ENCODE measurements at places on chromosomes 13 and 19.
A peak's percentile ranks its signal among the peaks of the same experiment; 100 is the strongest.

GRCh38 chr13:93925990-93926389 is 553.5 kb downstream of the DCT start:
- peak; percentile 12 for DNase-seq

GRCh38 chr13:21696865-21697448 is 26.1 kb downstream of the FGF9 start:
- DNase-seq, result no peak

GRCh38 chr13:44853641-44854040 is 135.6 kb downstream of the NUFIP1 start:
- DNase-seq, result no peak

DNA sequence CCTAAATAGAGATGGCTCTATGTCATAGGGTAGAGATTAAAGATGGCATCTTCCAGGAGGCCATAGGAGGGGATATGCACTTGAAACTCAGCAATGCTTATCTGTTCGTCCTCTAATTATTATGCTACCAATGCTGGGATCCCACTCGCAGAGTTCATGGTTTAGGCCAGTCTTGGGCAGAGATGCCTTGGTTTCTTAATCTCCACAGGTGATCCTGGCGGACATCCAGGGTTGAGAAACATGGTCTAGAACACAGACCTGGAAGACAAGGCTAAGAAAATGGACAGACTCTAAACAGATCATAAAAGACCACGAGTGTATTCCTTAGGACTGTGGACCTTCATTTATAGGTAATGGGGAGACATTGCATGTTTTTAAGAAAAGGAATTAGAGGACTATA is 70.0 kb upstream of the IRS2 start:
- no peak for DNase-seq

- DNase-seq, result no peak
Observed at GRCh38 chr13:26621731-26622401, 64.4 kb downstream of the WASF3 start.

- no peak for DNase-seq
Observed at GRCh38 chr19:38812841-38813320, at the start of gene LGALS4. Gene LGALS4, minus strand, starts transcription at chr19:38812945. Its CDS starts 59 bp downstream, at chr19:38812886.

- no peak for DNase-seq
Observed at GRCh38 chr13:28316836-28317235, 178.1 kb downstream of the FLT1 start.

DNA sequence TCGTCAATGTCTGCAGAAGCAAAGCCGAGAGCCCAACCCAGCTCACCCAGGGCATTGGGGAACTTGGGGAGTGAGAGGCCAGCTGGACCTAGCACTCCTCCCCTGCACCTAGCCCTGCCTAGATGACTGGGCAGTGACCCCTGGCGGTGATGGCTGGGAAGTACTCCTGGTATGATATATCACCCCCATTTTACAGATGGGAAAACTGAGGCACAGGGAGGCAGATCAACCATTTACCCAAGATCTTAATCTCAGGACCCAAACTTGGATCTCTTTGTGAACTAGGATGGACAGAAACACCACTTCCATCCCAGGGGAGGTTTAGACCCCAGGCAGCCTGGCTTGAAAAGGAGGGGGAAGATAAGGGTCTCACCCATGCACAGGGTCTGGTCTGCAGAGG is 43.5 kb downstream of the CCL25 start:
- DNase-seq, result no peak

DNA sequence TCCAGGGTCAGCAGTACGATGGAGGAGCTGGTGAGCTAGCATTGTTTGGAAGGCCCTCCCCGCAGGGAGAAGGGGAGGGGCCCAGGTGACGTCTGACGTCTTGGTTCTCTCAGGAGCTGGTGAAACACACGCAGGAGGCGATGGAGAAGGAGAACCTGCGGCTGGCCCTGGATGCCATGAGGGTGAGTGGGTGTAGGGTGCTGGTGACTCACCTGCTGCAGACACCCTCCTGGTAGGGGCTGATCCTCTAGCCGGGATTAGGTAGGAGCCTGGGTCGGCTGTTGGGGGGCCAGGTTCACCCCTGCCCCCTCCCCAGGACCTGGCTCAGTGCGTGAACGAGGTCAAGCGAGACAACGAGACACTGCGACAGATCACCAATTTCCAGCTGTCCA is 55.8 kb downstream of the VAV1 start:
- DNase-seq, result no peak

Measured in fibroblast of skin of back (primary cell).